ENCODE measurements at places on chromosomes 7 and 10.

GRCh38 chr10:119348516-119349240 is 141.3 kb downstream of the GRK5 start:
- no peak for DNase-seq

- no peak for DNase-seq
Observed at GRCh38 chr10:97399843-97400545, 1.1 kb downstream of the RRP12 start.

DNA sequence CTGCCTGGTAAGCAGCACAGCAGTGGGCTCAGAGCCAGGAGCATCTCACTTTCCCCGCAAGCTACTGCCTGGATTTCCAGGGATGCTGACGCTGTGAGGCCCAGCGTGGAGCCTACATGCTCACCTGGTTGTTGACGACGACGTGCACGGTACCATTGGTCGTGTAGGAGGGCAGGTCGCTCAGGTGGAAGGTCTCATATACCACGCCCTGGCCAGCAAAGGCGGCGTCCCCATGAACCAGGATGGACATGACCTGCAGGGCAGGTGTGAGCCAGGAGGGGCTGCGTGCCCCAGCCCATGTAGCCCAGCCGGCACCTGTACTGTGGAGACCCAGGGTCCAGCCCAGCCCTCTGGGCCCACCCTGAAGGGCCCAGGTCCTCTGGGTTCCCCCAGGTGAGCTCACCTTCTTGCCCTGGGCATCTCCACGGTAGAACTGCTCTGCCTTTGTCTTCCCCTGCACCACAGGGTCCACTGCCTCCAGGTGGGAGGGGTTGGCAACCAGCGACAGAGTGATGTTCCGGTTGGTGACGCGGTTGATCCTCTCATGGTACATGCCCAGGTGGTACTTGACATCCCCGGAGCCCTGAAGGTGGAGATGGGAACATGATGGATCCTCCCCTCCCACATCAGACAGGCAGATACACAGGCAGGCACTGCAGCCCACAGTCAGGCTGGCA is 15.4 kb downstream of the OGDHL start:
- no peak for DNase-seq

DNA sequence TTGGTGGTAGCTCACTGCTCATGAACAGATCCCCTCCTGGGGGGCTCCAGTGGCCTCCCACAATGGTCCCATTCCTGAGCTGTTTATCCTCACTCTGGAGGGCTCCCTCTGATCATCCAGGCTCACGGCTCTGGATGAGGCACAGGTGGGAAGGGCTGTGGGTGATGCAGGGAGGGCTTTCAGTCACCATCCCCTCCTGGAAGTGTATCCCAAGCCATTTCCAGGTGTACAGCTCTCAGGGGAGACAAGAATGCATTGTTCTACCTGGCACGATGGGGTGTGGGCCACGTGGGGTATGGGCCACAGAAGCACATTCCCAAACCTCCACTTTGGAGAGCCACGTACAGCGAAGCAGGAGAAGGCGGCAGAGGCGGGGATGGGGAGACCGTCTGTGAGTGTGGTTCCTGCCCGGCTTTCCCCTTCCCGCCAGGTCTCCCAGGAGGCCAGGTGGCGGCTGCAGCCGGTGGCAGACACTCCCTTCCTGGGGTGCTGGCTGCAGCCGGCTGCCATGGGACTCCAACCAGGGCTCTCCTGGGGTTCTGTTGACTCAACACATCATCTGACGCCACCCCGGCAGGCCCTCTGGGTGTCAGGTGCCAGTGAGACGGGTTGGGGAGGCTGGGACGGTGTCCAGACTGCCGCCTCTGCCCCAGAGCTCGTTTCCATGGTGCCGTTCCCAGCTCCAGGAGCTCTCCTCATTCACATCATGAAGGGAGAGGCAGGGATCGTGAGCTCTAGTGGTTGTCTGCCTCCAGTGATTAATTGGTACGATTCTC is 169.7 kb upstream of the RHEB start:
- peak; percentile 92 for DNase-seq

GRCh38 chr7:26626687-26627086 is 237.7 kb downstream of the SKAP2 start:
- no peak for DNase-seq

- DNase-seq: no peak
Observed at GRCh38 chr7:12481722-12482121, 78.1 kb upstream of the VWDE start.

All from NCI-H1092 treated with DMSO at 0.1 percent for 48 hours (cell line).